Mesendoderm (in vitro differentiated cells): ENCODE measurements at places on chromosomes 16 and 17.

- DNase-seq, result no peak
- H3K27ac ChIP-seq, result no peak overlapping the region
- H3K4me3 ChIP-seq, result no peak overlapping the region
These were observed 14.1 kb downstream of the CLTC start for GRCh38 chr17:59633658-59634359.

- H3K27ac ChIP-seq, result no peak overlapping the region
- no peaks in the 10 kb centered on the region for H3K27me3 ChIP-seq
- H3K4me3 ChIP-seq, result no peak overlapping the region
- peak; percentile 57 for DNase-seq
These were observed 55.3 kb downstream of the SKAP1 start for GRCh38 chr17:48374650-48375230.

- no peaks in the 10 kb centered on the region for H3K36me3 ChIP-seq
- H3K4me1 ChIP-seq, result no peaks in the 10 kb centered on the region
- H3K4me3 ChIP-seq, result no peak overlapping the region
- H3K27ac ChIP-seq, result no peak overlapping the region
- DNase-seq, result peak; percentile 34
These were observed 251.9 kb downstream of the PARN start for GRCh38 chr16:14378131-14378551.

DNA sequence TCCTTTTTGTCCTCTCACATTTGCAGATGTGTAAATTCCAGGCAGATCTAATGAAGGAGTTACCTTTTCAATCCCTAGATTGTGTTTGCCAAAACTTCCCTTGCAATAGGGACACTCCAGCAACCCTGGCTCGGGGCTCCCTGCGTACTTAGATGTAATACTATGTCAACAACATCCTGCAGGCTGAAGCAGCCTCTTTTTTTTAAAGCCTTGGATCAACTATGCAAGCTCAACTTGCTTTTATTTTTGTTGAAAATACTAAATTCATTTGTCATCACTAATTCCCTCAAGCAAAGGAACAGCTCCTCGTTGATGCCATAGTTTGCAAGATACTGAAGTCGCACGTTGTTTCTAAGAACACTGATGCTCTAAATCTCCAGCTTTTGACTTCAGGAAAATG is 59.1 kb downstream of the GRIN2A start:
- H3K4me3 ChIP-seq, result no peak overlapping the region
- no peak overlapping the region for H3K27ac ChIP-seq
- H3K27me3 ChIP-seq, result no peaks in the 10 kb centered on the region
- no peak for DNase-seq
- no peaks in the 10 kb centered on the region for H3K36me3 ChIP-seq
- H3K4me1 ChIP-seq, result no peaks in the 10 kb centered on the region

GRCh38 chr17:7235693-7236665 is 1.7 kb upstream of the DVL2 start:
- no peak overlapping the region for H3K27ac ChIP-seq
- no peak for DNase-seq
- H3K27me3 ChIP-seq, result no peaks in the 10 kb centered on the region
- peaks cover 12% of the 10 kb centered on the region for H3K4me1 ChIP-seq

- H3K4me3 ChIP-seq, result no peak overlapping the region
- H3K27ac ChIP-seq, result no peak overlapping the region
- H3K27me3 ChIP-seq, result no peaks in the 10 kb centered on the region
- no peak for DNase-seq
These were observed 46.6 kb downstream of the MPRIP start for GRCh38 chr17:17088541-17089525.

DNA sequence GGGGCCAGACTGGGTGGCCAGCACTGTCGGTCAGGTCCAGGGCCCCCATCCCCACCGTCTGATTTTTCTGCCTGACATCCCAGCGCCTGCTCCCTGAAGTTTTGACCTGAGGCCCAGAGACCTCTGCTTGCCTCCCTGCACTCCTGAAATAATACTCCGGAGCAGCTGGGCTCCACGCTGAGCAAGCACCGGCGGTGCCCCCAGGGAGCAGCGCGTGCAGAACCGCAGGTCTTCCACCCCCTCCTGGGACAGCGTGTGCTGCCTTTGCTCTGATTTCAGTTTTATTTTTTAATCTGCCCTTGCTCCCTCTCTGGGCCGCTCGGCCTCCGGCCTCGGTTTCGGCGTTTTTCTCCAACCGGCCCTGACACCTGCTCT is 132.4 kb upstream of the GSE1 start:
- no peaks in the 10 kb centered on the region for H3K27me3 ChIP-seq
- H3K4me3 ChIP-seq, result no peak overlapping the region
- no peaks in the 10 kb centered on the region for H3K36me3 ChIP-seq
- DNase-seq, result no peak
- no peaks in the 10 kb centered on the region for H3K4me1 ChIP-seq

GRCh38 chr16:50671644-50672260 is 9.4 kb downstream of the SNX20 start:
- DNase-seq, result peak; percentile 62
- H3K4me1 ChIP-seq, result no peaks in the 10 kb centered on the region
- peak overlapping the region; percentile 14 for H3K4me3 ChIP-seq
- H3K27me3 ChIP-seq, result no peaks in the 10 kb centered on the region
- no peaks in the 10 kb centered on the region for H3K36me3 ChIP-seq

DNA sequence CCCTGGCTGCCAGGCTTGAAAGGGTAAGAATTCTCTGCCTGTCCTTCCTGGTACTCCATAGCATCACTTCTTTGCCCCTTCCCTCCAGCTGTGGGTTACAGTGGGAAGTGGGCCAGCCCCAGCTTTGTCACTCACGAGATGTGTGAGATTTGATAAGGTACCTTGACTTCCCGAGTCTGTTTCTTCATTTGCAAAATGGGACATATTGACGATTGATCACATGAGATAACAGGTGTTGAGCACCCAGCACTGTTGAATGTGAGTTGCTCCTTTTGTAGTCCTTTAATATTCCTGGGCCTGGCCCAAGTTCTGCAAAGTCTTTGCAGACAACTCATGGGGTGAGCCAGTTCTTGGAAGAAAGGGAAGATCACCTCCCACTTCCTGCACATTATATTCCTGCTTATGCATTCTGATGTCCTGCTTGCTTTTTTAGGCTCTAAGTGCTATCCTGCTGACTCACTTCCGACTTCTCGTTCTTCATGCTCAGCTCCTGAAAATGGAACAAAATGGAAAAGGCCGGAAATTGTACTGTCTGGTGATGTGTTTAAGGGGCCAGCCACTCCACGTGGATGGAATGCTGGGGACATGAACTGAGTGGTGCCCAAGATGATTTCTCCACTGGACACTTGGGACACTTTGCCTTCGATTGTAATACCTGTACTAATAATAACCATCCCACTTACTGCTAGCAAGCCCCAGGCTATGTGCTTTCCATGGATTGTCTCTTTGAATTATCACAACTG is 8.3 kb upstream of the NLK start:
- no peaks in the 10 kb centered on the region for H3K27me3 ChIP-seq
- DNase-seq, result no peak
- H3K4me1 ChIP-seq, result no peaks in the 10 kb centered on the region

DNA sequence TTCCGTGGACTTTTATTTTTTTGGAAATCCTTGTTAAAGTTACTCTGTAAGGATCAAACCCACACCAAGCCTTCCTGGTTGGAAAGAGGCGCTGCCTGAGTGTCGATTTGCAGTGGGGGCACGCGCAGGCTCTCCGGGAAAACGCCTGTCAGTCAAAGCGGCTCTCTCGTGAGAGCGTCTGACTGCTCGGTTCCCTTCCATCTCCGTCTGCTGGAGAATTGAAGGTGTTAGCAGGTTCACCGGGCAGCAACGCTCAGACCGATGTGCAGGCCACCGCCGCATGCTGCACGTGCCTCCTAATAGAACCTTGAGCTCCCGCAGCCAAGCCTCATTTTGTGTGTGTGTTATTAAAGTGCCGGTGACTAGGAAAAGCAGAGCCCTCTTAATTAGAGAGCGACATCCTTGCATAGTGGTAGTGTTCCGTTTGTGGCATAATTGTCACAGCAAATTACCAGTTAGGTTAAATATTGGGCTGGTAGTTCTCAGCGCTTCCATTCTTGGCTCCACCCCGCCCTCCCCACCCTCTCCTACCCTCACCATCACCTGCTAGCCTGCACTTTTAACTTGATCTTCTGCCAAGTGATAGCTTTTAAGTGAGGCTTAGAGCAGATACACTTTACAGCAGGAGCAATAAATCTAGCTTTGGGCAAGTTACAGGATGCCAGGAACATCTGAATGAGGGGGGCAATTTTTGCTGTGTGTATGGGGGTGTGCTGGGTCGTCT is 75.5 kb downstream of the RPA1 start:
- no peaks in the 10 kb centered on the region for H3K36me3 ChIP-seq
- H3K4me1 ChIP-seq, result no peaks in the 10 kb centered on the region
- no peak for DNase-seq

DNA sequence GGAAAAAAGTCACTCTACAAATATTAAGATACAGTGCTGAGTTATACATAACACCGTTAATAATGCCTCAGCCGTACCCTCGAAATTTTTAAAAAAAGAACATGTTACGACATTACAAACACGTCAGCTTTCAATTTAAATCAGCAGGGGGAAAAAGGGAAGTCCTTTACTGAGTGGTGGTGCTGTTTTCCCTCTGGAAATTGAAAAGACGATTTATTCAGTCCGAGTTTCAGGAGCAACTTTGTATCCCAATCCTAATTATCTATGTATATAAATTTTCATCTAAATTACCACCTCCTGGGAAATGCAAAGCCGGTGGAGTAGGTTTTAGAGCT is 1.3 kb downstream of the NETO2 start:
- DNase-seq, result peak; percentile 24
- H3K27ac ChIP-seq, result no peak overlapping the region
- H3K4me3 ChIP-seq, result peak overlapping the region; percentile 77
- H3K27me3 ChIP-seq, result peaks cover 4% of the 10 kb centered on the region
- H3K36me3 ChIP-seq, result no peaks in the 10 kb centered on the region

GRCh38 chr16:87459833-87460232 is 33.0 kb downstream of the ZCCHC14 start:
- no peak for DNase-seq
- no peaks in the 10 kb centered on the region for H3K4me1 ChIP-seq
- H3K4me3 ChIP-seq, result no peak overlapping the region
- peaks cover 2% of the 10 kb centered on the region for H3K36me3 ChIP-seq
- no peak overlapping the region for H3K27ac ChIP-seq
- no peaks in the 10 kb centered on the region for H3K27me3 ChIP-seq

DNA sequence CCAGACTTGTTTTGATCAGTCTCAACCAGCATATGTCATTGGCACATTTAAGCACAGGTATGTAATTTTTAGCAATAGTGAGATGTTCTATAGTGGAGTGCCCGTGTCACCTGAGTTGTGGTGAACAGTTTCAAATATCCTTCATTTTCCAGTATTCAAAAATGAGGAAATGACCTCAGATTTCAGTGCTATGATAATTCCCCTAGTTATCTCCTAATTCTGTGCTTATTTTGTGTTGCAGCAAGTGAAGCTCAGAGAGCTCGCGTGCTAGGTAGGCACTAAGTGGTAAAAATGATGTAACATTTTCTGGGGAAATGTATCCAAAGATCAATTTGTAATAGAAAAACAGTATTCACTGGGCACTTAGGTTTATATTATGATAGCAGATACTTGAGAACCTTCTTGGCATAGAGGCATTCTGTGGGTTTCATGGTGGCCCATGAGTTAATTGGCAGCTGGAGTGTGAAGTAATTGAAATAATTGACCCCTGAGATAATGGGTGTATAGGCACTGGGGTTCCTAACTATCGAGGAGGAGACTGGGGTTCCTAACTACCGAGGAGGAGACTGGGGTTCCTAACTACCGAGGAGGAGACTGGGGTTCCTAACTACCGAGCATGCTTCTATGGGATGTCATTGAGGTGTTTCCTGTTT is 159.1 kb downstream of the PRKCA start:
- DNase-seq, result no peak
- no peaks in the 10 kb centered on the region for H3K4me1 ChIP-seq
- no peaks in the 10 kb centered on the region for H3K36me3 ChIP-seq
- H3K4me3 ChIP-seq, result no peak overlapping the region

DNA sequence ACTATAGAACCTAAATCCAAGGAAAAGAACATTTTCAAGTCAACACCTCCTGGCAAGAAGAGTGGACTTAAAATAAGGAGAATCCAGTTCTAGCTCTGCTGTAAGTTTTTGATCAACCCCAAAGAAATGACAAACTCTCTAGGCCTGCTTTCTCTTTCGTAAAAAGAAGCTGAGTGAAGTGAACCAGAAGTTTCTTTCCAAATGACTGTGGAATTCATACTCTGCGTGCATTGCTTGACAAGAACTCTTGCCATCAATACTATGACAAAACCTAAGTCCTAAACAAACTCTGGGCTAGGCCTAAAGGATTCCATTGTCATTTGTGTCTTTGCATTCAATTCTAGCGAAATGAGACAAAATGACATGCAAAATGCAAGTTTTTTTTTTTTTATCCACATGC is 187.5 kb upstream of the SOX9 start:
- no peaks in the 10 kb centered on the region for H3K36me3 ChIP-seq
- no peak overlapping the region for H3K4me3 ChIP-seq
- DNase-seq, result no peak
- H3K27me3 ChIP-seq, result no peaks in the 10 kb centered on the region
- H3K4me1 ChIP-seq, result no peaks in the 10 kb centered on the region
- no peak overlapping the region for H3K27ac ChIP-seq

- no peaks in the 10 kb centered on the region for H3K27me3 ChIP-seq
- H3K4me3 ChIP-seq, result peak overlapping the region; percentile 85
- H3K4me1 ChIP-seq, result peaks cover 4% of the 10 kb centered on the region
- no peak for DNase-seq
- no peak overlapping the region for H3K27ac ChIP-seq
These were observed 1.9 kb downstream of the SBK1 start for GRCh38 chr16:28294201-28294600.

- H3K4me3 ChIP-seq, result no peak overlapping the region
- H3K4me1 ChIP-seq, result no peaks in the 10 kb centered on the region
- H3K36me3 ChIP-seq, result no peaks in the 10 kb centered on the region
- H3K27ac ChIP-seq, result no peak overlapping the region
- peak; percentile 44 for DNase-seq
These were observed 64.6 kb downstream of the ARHGAP44 start for GRCh38 chr17:12853921-12854320.

DNA sequence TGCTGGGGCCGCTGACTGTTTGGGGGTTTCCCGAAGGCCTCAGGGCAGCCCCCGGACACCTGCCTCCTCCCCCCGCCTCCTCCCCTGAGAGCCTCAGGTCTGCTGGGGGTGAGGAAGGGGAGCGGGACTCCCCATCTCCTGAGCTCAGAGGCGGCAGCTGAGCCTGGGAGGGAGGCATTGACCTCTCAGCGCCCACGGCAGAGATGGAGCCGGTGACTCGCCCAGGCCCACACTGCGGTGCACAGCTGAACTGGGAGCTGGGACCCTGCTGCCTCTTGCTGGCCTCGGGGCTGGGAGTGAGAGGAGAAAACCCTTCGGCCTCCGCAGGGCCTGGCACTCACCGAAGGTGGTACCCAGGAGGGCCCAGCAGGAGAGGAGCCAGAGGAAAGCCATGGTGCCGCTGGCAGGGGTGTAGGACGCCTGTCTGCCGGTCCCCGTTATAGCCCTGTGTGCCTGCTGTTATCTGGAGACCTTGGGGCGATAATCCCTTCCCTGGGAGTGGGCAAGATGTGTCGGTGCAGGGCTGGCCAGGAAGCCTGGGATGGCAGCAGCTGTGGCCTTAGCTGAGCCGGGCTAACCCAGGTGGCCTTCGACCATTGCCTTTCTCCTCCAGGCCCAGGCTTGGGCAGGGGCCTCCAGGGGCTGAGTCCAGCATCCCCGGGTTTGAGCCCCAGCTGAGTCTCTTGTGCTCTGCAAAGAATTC is at the start of gene CTRB2:
TSS of gene CTRB2 (minus strand) at position 413 of the 703 bp plus-strand sequence. CDS start at position 393, 20 bp downstream.
- no peak within 1 kb of the TSS for H3K4me3 ChIP-seq
- no peaks in the 10 kb centered on the region for H3K27me3 ChIP-seq
- H3K4me1 ChIP-seq, result peaks cover 4% of the 10 kb centered on the region

GRCh38 chr17:50162466-50163254 is 3.1 kb upstream of the SGCA start:
- no peak overlapping the region for H3K4me3 ChIP-seq
- H3K27me3 ChIP-seq, result no peaks in the 10 kb centered on the region
- H3K4me1 ChIP-seq, result no peaks in the 10 kb centered on the region
- H3K36me3 ChIP-seq, result no peaks in the 10 kb centered on the region
